KG1 (cell line): ENCODE measurements at places on chromosomes 5 and 9.
A peak's percentile ranks its signal among the peaks of the same experiment; 100 is the strongest.

DNA sequence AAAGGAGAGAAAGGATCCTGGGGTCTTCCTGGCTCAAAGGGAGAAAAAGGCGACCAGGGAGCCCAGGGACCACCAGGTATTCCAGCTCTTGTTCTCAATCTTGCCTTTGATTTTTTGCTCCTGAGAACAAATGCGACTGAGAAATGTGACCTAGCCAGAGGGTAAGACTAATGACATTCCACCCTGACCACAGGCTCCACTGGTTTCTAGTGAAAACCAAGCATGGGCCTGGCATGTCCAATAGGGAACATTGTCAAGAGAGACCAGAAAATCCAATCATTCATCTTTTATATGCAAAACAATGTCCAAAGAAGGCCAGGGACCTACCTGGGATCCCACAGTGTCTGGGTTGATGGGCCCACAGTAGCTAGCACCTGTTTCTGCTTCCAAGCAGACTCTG lies 50.3 kb upstream of the TGFBR1 start:
- DNase-seq, result no peak

DNA sequence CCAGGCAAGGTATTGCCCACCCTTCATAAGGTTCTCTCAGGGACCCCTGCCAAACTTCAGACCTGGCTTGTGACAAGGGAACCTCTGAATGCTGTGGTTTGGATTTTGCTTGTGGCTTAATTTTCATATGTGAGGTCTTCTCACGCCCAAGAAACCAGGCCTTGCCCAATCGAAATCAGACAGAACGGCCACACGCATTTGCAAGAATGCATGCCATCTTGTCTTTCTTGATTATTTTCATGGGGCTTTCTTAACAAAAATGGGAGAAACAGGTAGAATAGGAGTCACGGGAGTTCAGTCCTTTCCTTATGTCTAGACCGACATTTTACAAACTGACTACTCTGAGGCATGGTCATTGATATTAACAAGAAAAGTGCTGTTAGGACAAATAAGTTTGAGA lies 170.2 kb upstream of the PAPPA start:
- DNase-seq, result no peak

- DNase-seq, result no peak
Measured at GRCh38 chr5:147057051-147057450, 177.8 kb upstream of the STK32A start.

GRCh38 chr9:131525643-131526565 lies 5.2 kb downstream of the UCK1 start:
- no peak for DNase-seq

- no peak for DNase-seq
Measured at GRCh38 chr5:135458356-135458755, 6.2 kb upstream of the TIFAB start.

- no peak for DNase-seq
Measured at GRCh38 chr5:52010454-52010853, 627.2 kb downstream of the ISL1 start.

- no peak for DNase-seq
Measured at GRCh38 chr9:35842795-35843194, 13.8 kb downstream of the TMEM8B start.

DNA sequence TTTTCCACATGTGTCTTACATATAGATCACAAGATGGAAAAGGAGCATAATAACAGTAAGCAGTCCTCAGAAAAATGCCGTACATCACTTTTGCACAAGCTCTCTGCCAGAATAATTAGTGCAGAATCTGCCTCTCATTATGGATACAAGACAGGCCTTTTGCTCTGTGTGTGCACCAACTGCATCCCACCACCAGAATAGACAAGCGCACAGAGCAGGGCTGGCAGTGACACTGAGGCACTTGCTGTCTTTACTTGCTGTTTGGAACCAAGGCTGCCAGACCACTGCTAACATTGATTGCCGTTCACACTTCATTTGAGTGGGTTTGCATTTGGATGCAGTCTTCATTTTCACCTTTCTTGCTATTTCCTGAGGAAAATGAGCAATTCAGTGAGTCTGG lies 741.3 kb downstream of the TLE1 start:
- DNase-seq, result no peak

DNA sequence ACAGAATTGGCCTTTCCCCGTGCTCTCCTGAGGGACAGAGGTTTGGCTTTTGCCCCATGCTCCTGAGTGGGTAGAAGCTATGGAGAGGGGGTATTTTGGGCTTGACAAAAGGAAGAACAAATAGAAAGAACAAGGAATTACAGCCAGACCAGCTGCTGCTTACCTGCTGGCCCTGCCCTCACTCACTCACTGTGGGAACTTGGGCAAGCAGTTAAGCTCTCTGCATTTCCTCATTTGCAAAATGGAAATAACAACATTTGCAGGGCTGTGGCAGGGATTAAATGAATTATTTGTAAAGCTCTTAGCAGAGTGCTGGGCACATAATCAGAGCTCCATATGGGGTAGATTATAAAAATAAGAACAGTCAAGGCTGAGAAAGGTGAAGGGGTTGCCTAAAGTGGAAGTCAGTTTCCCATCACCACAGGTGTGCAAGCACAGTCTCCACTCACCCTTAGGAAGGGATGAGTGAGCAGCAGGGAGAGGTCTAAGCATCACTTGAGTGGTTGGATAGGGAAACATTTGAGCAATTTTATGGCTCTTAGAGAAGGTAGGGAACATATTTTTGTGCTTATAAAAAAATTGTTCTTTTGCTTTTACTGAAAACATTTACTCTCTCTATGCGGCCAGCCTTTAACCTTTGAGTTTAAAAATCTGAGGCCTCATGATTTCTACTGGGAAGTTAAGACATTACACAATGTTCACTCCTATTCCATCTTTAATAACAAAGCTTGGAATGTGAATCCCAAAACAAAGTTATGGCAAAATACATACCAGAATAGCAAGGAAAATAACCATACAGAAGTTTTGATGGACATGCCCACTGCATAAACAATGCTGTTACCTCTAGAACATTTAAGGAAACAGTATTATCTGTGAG lies 42.8 kb upstream of the LHFPL2 start:
- DNase-seq, result no peak

DNA sequence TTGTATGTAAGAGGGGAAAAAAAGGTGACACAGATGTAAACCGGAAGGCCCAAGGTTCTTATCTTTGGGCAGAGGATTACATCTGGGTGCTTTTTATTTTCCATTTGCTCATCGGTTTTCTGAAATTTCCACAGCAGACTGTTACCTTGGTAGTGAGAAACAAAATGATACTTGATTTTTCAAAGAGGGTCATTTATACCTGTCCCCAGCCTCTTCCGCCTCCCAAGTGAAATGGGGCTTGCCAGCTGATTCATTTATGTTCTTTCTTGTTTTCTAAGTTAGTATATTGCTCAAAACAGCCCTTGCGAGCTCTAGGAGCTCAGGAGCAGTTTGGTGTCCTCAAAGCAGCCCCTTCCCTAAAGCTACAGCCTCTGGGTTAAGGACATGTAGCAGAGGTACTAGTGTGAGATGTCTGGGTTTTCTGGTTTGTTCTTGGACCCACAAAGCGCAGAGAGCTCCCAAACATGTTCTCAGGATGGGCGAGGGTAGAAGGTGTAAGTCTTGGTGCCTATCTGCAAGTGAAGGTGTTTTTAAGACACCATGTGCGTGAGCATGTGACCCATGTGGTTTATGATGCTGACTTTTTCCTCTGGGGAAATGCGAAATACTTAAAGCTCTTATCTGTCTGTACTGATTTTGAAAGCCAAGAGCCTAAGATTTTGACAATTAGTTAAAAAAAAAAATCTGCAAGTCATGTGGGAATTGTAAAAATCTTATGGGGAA lies 38.3 kb downstream of the DAPK1 start:
- no peak for DNase-seq

GRCh38 chr5:135279328-135279727 lies 119.7 kb downstream of the MACROH2A1 start:
- DNase-seq, result no peak

GRCh38 chr9:15430920-15431844 lies 8.5 kb downstream of the SNAPC3 start:
- DNase-seq, result no peak

GRCh38 chr5:77419644-77420582 lies 72.2 kb downstream of the WDR41 start:
- no peak for DNase-seq

- DNase-seq, result no peak
Measured at GRCh38 chr5:132465059-132465707, 25.4 kb downstream of the IRF1 start.

GRCh38 chr5:6482735-6483134 lies 34.1 kb downstream of the UBE2QL1 start:
- no peak for DNase-seq

- no peak for DNase-seq
Measured at GRCh38 chr5:37836592-37837413, 3.0 kb downstream of the GDNF start.

- peak; percentile 44 for DNase-seq
Measured at GRCh38 chr5:88377705-88378656, 109.3 kb upstream of the TMEM161B start.

DNA sequence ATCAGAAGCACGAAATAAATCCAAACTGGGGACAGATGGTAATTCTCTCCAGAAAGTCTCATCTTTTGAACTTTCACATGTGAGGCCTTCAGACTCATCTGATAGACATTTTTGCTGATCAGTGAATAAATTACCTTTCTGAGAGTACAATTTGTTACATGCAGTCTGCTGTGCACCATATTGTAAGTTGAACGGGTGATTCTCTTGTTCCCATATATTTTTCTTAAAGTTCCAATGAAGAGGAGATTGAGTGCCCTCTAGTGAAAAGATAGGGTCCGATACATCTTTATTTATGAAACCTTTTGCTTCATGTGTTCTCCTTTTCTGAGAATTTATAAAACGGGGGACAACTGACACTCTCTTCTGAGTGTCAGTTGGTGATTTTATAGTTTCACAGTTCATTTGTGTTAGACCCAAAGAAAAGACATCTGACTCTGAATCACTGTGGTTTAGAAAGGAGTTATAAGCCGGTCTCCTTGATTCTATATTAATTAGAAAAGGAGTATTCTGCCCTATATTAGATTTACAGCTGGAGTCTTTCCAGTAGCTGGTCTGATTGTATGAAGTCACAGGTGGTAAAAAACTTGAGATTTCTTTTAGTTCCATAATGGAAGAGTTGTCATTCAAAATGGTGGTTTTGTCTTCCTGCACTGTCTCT lies 30.4 kb downstream of the GNG10 start:
- no peak for DNase-seq

- DNase-seq, result no peak
Measured at GRCh38 chr5:160171666-160172065, 52.4 kb upstream of the PWWP2A start.

- DNase-seq, result no peak
Measured at GRCh38 chr5:2184563-2185540, 302.1 kb upstream of the IRX4 start.

- peak; percentile 1 for DNase-seq
Measured at GRCh38 chr5:142388696-142389095, 63.9 kb upstream of the SPRY4 start.

DNA sequence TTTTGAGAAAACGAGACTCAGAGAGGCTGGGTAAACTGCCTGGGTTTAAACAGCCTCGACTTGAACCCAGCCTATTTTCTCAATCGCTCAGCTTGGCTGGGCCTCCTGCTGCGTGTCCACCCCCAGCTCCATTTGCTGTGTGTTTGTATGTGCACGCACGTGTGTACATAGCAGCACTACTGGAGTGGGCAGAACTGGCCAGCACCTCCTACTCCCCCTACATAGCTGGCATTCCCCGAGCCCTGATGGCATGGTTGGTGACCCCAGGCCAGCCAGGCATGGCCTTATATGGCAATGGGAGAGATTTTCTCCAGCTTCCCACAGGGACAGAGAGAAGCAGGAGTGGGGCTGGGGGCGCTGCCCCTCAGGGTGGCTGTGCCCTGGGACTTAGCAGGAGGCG lies 4.1 kb downstream of the AIF1L start:
- no peak for DNase-seq

- no peak for DNase-seq
Measured at GRCh38 chr9:24434183-24434582, 111.5 kb downstream of the IZUMO3 start.

DNA sequence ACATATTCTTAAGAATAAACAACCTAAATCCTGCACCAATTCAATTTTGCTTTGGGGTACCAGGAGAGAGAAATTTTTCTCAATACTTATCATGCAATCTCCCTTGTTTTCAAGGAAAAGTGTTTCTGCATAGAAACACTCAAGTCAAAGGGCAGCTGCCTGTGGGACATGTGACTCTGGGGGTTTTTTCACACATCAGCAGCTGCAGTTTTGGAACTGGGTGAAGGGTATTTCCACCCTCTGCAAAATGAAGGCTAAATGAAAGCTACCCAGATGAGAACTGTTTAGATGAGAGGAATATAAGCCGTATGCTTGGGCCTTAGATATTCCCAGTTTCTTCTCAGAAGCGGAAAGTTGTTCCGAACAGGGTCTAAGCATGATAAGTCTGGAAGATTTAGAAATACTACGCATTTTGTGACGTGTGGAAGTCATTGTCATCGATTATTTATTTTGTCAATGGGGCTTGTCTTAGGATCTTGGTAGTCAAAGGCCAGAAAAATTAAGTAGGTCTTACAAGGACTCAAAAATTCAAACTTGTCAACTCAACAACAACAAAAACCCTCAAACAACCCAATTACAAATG lies 64.3 kb upstream of the BOD1 start:
- no peak for DNase-seq

DNA sequence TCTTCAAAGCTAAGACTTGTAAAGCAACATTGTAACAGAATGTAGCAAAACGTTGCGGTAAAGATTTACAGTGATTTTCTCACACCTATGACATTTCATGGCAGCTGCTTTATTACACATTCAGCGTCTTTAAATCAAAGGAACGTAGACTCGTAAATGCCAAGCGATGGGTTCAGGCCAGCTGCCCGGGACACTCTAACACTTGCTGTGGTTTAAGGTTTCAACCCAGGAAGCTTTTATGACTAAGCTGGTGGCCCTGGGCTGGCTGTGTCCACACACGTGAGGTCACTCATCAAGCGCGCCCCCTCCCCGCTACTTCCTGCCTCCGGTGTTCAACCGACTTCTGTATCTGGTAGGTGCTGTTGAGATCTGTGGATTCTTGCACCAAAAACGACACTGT lies 2.5 kb downstream of the SLC6A18 start:
- DNase-seq, result no peak

GRCh38 chr5:56409331-56410190 lies 176.4 kb upstream of the ANKRD55 start:
- no peak for DNase-seq

GRCh38 chr5:39712316-39713249 lies 287.8 kb upstream of the DAB2 start:
- no peak for DNase-seq

- no peak for DNase-seq
Measured at GRCh38 chr5:62305358-62305714, 670 bp upstream of the KIF2A start.

- DNase-seq, result no peak
Measured at GRCh38 chr5:123297866-123298265, 125.3 kb downstream of the CEP120 start.

GRCh38 chr9:73347123-73347522 lies 195.5 kb downstream of the ANXA1 start:
- no peak for DNase-seq

DNA sequence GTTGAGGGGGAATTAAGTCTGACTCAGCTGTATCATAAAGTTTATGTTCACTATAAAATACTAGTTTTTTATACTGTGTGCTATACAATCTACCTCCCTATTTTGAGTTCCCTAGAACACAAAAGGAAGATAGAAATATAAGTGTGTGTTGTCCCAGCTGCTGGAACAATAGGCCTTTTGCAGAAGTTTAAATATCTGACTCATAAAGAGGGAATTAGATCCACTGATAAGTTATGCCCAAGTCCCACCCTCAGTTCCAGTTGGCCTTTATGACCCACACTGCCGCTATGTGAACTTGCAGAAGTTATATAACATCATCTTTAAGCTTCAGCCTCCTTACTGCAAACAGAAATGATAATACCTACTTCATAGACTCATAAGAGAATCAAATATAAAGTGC lies 88.5 kb upstream of the DAB2 start:
- DNase-seq, result no peak
